ENCODE measurements at places on chromosomes 7 and 10.

DNA sequence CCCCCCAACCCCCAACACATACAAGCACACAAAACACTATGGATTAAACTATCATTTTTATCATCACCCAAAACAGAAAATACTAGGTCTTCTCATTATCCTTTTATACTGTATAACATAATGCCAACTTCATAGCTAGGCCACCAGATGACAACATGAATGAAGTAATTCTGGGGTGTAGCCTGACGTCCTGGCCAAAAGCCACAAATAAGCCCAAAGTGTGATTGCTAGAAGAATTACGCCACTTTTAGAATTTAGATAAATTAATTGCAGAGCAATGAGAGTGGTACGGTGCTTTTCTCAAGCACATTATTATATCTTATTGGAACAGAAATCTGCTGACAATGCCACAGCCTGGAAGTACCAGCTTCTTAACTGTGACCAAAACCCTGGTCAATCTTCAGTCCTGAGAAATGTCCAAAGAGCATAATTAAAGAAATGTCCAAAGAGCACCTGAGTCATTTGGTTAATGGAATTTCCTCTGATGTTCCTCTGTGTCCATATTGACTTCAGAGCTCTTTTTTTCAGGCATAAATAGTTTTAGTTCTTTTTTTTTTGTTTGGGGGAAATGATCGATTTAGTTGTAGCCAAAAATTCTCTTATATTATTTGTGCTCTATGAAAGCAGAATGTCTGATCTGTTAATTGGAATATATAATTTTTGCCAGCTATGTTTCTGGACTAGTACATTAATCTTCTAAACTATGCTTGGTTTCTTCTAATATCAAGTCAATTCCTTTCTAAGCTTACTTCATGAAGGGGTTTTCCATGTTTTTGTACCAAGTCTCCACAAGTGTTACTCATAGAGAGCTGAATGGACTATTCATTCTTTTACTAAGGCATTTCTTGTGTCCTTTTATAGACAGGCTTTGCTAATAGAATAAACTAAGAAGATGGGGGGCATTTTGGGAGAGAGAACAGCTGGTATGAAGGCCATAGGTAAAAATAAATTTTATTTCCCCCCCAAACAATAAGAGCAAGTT is 233.4 kb upstream of the SLC26A5 start:
- peak; percentile 3 for DNase-seq

GRCh38 chr10:85226596-85226995 is 898.2 kb downstream of the CCSER2 start:
- DNase-seq: no peak

GRCh38 chr10:6769704-6770417 is 189.8 kb upstream of the PRKCQ start:
- DNase-seq: no peak

DNA sequence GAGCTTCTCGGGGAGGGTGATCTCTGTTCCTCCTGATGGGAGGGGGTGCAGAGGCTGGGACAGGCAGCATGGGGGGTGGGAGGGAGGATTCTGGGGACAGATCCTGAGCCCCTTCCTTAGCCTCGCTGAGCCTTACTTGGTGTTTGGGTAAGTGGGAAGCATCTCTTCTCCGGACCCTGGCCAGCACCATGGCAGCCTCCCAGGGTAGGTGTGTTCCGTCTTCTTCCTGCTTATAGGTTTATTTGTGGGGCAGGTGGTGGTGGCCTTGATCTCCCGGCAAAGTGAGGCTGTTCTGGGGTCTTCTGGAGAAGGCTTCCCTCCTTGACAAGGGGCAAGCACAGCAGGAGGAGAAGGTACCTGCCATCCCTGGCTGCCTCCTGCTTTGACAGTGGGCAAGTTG is 226.9 kb downstream of the GLRX3 start:
- no peak for DNase-seq

- no peak for DNase-seq
Observed at GRCh38 chr10:110501142-110501937, 3.6 kb downstream of the DUSP5 start.

- DNase-seq: no peak
Observed at GRCh38 chr10:8670461-8670860, 616.0 kb downstream of the GATA3 start.

- no peak for DNase-seq
Observed at GRCh38 chr7:139914306-139915267, 85.5 kb downstream of the TBXAS1 start.
